NAMALWA (cell line): ENCODE measurements at places on chromosomes 3 and 15.
A peak's percentile ranks its signal among the peaks of the same experiment; 100 is the strongest.

- no peak for DNase-seq
Observed at GRCh38 chr3:192284443-192285072, 442.8 kb downstream of the FGF12 start.

DNA sequence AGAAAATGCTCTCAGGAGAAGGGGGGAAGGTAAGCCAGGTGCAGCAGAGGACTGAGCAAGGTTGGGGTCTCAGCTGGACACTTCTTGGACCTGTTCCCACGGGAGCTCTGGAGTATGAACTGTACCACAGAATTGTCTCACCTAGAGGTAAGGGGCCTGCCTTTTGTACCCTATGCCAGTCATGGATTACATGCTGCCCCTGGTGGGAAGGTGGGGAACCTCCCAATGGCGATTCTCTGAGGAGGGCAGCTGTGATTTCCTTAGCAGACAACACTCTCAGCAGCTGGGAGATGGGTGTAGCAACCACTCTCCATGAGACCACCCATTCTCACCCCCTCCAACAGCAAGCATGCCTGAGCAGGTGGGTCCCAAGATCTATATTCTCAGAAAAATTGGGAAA, 329.4 kb upstream of the CTNNB1 start:
- DNase-seq, result peak; percentile 2

DNA sequence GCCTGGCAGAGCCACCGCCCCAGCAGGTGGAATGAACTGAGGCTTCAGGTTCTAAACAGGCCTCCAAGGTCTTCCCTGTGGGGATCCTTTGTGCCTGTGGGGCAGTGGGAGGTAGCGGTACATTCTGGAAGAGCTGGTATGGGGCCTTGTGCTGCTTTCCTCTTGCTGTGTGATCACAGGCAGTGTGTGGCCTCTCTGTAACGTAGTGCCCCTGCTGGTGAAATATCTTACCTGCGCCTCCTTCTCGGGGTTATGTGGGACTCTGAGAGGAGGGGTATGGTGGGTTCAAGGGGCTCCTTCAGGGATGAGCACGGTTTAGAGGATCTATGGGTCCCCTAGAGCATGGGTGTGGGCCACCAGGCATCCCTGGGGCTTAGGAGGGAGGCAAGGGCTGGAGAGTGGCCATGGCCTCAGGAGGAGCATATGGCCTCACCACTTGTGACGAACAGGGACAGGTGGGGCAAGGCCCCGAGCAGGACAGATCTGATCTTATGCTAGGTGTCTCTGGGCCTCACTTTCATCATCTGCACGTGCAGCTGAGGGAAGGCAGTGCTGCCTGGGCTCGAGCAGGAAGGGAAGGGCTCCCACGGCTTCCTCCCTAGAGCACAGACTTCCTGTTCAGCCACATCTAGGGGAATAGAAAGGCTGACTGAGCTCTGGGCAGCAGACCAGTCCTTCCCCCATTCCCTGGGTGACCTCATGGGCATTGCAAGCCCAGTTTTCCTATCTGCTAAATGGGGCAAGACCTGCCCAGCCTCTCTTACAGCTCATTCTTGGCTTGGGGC, 1.9 kb upstream of the ALS2CL start:
- DNase-seq, result peak; percentile 45

DNA sequence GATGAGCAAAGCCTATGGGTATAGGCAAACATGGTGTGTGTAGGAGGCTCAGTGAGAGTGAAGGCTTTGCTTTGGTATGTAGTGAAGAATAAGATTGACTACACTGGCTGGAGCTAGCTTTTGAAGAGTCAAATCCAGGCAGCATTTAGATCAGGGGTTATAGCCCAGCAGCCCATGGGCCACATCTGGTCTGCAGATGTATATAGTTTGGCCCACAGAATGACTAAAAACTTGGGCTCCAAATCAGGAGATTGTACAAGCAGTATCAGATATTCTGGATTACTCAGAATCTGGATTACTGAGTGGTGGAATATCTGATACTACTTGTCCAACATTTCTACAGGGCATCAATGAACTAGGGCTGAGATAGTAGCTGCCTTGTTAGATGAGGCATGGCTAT, 92.9 kb upstream of the FGF7 start:
- DNase-seq, result no peak

DNA sequence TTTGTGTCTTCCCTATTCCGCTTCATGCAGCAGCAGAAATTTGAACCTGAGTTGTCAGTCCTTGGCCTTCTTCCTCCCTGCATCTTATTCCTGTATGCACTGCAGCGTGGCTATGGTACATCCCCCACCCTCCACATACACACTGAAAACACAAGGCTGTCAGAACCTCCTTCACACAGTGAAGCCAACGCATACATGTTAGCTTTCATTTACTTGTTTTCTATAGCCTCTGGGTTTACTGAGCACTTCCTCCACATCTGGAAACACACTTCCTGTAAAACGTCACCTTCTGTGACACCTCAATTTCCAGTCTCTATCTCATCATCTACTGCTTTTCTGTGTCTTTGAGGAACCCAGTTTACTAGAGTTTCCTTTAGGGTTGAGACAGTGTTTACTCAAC, 47.0 kb downstream of the SUSD5 start:
- DNase-seq, result peak; percentile 10

GRCh38 chr3:156218353-156218744, 98.0 kb downstream of the KCNAB1 start:
- no peak for DNase-seq

DNA sequence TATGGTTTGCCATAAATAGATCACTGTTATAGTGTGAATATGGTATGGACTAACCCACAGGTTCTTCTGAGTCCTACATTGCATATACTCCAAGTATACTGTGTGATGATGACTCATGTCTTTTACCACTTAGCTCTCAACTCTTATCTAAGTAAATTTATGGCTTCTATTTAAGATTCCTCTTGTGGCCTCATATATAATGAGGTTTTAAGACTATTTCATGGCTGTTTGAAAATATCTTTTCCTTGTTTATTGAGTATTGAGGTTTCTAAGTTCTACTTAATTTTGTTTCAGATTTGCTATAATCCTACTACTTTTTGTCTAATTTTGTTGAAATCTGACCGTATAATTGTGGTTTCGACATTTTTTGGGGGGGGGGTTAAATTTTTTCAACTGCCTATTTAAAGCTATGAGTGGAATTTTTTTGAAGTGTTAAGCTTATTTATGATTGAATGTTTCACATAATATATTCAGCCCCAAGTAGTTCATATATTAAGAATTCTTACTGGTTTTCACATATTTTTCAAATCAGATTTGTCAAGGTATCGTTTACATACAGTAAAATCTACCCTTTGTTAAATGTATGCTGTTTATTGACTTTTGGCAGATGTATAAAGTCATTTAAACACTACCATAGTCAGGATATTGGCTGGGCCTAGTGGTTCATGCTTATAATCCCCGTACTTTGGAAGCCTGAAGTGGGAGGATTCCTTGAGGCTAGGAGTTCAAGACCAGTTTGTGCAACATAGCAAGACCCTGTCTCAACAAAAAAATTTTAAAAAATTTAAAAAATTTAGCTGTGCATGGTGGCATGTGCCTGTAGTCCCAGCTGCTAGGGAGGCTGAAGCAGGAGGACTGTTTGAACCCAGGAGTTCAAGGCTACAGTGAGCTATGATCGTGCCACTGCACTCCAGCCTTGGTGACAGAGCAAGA, 11.7 kb downstream of the SLC25A36 start:
- DNase-seq, result no peak

- DNase-seq, result no peak
Observed at GRCh38 chr3:9681723-9682081, 21.9 kb upstream of the CPNE9 start.

DNA sequence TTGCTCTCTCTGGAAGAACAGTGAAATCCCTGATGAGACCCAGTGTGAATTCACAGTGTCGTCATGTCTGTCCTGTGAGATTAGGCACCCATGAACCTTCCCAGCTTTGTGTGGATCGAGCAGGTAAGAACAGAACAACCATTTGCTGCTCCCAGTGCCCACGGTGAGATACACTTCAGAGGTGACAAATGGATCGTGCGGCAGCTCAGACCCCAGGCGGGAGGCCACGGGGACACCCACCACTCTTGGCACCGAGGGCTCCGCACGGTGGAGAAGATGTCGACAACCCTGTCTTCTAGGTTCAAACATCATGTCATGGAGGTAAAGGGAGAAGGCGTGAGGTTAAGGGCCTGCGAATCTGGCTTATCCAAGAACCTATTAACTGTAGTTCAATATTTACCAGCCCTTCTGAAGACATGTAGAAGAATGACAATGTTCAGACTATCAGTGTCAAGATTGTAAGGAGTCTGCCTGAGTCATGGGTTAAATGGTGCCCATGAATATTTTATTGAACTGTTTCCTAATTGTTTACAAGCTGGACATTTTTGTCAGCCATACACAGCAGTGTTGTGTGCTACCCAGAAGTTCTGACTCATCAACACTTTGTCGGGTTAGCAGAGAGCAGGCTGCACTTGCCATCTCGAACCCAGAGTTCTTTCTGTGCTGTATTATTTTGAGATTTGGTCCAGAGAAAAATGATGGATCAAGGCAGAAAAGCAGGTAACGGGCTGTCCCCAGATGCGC, 15.5 kb upstream of the PCSK6 start:
- no peak for DNase-seq

GRCh38 chr3:129749692-129750091, 143.2 kb upstream of the PLXND1 start:
- DNase-seq, result no peak

DNA sequence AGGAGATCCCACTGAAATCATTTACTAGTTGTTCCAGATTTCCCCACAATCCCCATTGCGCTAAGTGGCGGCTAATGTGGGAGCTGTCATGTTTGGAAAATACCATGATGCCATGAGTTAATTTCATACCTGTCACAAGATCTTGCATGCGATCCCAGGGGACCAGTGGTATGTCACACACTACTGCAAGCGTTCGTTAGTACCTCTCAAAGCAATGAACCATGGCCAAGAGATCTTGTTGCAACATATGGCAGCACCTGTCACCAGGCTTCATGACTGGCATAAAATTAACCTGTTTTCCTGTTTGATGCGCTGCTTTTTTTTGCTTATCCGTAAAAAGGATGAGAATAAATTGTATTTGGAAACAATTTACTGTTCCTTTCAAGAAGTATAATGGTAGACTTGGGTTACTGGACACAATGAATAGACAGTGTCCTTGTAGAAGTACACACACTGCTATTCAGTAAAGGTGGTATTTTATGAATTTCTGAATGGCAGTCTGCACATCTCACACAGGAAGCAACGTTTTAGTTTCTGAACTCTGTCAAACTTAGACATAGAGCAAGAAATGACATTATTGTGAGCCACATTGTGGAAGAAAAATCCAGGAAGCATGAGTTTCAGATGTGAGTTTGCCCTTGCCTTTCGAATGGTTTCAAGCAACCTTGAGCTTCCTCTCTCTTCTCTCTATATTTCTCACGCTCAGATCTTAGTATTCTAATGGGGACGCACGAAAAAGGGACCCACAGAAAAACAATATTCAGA, 81.9 kb downstream of the CHL1 start:
- DNase-seq, result peak; percentile 95

- DNase-seq, result peak; percentile 0
Observed at GRCh38 chr3:53974324-53974723, 82.7 kb upstream of the SELENOK start.

GRCh38 chr3:178520451-178520850, 15.8 kb upstream of the KCNMB2 start:
- no peak for DNase-seq

DNA sequence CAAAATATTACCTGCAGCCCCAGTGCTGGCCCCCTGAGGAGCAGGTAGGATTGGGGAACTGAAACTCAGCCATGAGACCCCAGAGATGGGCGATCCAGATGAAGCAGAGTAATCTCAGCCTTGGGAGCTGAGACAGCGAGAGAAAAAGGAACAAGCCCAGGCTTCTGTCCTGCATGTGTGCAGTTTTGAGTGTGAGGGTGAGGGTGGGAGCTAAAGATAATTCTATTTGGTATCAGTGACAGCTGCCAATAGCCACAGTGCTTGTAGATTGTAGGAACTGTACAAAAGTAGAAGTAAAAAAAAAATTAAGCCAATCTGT, 5.9 kb downstream of the ATP8B4 start:
- DNase-seq, result no peak

DNA sequence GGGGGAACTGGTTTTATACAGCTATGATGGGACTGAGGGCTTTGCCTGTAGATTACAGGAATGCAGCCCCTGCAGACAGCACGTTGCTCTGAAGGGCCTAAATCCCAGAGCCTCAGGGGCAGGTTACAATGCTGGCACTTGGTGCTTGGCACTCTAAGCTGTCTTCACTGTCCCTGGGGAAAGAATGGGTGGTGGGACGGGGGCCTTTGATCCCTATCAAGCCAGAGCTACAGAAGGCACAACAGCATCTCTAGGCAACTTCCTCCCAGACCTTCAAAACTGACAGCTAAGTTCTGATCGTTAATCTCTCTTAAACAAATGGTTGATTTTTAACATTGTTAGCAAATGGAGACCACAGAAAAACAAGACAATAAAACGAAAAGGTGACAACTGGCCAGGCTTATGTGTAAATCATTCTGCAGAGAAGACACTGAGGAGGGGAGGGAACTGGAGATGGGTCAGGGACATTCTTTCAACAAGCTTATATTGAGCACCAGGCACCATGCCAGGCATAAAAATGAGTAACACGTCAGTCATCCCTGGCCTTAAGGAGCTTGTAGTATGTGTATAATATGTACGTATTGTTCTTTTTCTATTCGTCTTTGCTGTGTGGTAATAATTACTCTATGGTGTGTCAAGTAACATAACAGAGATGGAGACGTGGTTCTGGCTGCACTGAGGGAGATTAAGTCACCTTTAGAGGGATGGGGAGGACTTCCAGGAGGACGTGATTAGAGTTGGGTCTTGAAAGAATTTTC, 49.1 kb downstream of the CA12 start:
- DNase-seq, result no peak

GRCh38 chr15:70258369-70259027, 160.8 kb upstream of the TLE3 start:
- DNase-seq, result no peak

DNA sequence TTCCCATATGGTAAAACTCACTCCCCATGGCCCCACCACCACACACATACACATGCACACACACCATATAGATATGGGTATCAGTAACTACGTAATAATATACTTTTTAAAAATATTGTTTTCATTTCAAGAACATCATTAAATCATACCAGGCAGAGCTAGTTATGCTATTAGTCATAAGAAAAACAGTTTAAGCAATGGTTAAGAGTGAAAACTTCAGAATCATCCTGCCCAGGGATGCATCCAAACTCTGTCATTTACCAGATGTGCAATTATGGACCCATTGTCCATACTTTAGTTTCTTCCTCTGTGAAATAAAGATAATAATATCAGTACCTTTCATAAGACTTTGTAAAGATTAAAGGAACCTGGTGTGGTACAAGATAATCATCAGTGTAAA, 608.3 kb downstream of the RBMS3 start:
- DNase-seq, result no peak

DNA sequence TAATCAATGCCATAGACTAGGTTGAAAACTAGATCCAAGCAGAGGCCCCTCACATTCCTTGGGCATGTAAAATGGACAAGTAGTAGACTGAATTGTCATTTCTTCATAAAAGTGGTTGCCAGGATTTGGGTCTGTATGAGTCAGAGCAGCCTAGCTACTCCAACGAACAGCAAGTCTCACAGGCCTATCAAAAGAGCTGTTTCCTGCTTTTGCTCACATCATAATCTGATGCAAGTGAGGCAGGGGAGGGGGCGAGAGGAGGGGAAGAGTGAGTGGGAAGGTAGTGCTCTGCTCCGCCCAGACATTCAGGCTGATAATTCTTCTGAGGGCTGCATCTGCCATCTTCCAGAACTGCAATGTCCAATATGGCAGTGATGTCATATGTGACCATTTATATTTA, 228.9 kb upstream of the PRICKLE2 start:
- no peak for DNase-seq
